ENCODE measurements at places on chromosomes 2 and 18. TPM values are rescaled to one million over a fixed set of nuclear protein-coding genes. Genes with fewer than 3 reads are reported as not detected.

- DNase-seq: no peak
Observed at GRCh38 chr2:164110515-164110914, 374.7 kb upstream of the FIGN start.

- DNase-seq: no peak
Observed at GRCh38 chr2:155836439-155836838, 496.1 kb downstream of the NR4A2 start.

- no peak for DNase-seq
Observed at GRCh38 chr18:70553936-70554260, 265.1 kb downstream of the SOCS6 start.

DNA sequence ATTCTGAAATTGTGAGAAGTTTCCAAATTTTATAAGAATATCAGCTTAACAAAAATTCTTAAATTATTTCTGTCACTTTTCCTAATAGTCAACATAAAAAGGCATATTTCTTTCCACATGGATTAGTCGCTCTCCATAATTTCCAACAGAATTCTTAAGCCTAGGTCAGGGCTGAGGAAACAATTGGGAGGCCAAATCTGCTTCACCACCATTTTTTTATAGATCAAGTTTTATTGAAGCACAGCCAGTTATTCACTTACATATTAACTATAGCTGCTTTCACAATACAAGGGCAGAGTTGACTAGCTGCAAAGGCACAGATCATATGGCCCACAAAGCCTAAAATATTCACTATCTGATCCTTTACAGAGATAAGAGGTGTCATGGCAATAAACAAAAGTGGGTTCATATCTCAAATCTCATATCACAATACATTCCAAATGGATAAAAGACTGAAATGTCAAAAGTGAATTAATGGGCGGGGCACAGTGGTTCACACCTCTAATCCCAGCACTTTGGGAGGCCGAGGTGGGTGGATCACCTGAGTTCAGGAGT is 18.7 kb downstream of the MEMO1 start:
- no peak for DNase-seq

DNA sequence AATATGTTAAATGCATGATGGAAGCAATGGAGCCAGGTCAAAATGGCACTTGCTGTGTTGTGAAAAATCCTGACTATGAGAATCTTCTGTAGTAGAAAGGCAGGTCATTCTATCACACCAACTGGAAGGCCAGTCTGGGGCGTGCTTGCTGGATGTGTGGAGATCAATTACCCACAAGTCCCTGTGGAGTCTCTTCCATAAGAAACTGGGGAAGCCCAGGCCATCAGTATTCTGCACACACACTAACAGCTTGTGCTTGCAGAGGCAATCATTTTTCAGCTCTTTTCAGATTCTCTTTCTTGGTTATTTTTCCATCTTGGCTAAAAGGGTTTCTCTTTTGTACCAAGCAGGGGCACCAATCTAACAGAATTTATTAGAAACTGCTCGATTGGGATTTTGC is 190.8 kb downstream of the SLC8A1 start:
- DNase-seq: no peak

DNA sequence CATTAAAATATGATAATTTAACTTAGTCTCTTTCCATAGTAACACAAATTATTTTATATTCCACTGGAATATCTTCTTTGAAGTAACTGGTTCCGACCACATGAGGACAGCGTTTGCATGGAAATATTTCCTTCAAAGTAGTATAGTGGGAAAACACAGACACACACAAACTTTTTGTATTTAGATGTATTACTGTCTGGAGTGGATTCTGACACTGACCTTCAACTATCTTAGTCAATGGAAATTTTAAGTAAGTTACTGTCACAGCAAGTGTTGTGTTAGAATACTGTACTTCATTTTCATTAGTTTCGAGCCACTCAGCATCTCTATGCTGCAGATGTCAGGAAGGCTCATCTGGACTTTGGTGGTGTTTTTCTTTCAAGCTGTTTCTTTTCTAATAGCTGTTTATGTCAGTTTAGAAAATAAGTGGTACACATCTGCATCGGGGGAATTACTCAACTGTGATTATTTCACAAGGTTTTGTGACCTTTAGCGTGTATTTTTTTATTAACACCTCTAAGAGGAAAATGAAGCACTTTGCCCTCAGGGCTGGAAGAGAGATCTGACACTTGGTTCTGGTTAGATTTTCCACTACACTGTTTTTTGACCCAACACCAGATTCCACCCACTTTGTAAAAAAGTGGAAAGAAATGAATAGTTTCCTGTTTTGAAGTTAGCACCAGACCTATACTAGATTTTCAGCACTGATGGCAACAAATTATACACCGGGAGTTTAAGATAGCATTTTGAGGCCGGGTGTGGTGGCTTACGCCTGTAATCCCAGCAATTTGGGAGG is 18.9 kb upstream of the THOC1 start:
- no peak for DNase-seq

DNA sequence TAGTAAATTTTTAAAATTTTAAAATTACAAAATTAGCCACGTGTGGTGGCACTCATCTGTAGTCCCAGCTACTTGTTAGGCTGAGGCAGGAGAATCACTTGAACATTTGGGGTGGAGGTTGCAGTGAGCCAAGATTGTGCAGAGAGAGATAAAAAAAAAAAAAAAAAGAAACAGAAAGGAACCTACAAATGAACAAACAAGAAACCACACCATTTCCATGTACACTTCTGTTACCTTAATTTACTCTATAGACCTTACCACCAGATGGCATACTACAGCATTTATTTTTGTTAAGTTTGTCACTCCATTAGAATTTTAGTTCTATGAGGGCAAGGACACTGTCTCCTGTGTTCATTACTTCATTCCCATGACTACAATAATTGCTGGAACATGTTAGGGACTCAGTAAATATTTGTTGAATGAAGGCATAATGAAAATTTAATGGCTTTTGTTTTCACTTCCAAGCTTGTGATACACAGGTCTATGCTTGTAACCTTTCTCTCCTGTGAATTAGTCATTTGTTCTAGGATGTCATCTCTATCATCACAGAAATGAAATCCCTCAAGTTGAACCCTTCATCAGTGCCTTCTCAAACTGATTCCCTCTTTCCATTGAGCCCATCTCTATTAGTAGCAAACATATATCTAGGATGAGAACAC is 76.0 kb downstream of the ARHGAP15 start:
- no peak for DNase-seq

GRCh38 chr2:179995741-179996515 is 11.2 kb downstream of the CWC22 start:
- no peak for DNase-seq

- no peak for DNase-seq
Observed at GRCh38 chr2:193156480-193156879, 961.7 kb upstream of the TMEFF2 start.

DNA sequence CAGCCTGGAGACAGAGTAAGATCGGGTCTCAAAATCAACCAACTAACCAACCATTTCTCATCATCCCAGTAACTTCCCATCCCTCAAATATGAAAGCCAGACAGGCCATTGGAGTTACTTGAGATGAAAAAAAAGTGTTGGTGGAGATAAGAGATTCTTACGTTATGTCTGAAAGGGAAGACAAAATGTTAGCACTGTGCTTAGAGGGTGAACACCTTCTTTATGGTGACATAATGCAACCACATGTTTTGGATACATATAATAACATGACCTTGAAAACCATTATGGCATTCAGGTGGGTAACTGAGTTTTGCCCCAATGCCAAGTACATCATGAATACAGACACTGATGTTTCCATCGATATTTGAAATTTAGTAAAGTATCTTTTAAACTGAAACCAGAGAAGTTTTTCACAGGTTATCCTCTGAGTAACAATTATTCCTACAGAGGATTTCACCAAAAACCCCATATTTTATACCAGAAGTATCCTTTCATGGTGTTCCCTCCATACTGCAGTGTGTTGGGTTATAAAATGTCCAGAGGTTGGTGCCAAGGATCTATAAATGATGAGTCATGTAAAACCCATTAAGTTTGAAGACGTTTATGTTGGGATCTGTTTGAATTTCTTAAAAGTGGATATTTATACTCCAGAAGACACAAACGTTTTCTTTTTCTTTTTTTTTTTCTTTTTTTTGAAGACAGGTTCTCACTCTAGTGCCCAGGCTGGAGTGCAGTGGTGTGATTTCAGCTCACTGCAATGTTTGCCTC is 45.5 kb downstream of the AAK1 start:
- DNase-seq: no peak

- DNase-seq: no peak
Observed at GRCh38 chr2:7516484-7517063, 599.4 kb downstream of the RNF144A start.

GRCh38 chr2:172930871-172931255 is 144.8 kb upstream of the MAP3K20 start:
- DNase-seq: no peak

- DNase-seq: no peak
Observed at GRCh38 chr2:231622963-231623362, 30.3 kb downstream of the TEX44 start.

GRCh38 chr2:207419331-207419730 is 110.4 kb upstream of the CREB1 start:
- no peak for DNase-seq

DNA sequence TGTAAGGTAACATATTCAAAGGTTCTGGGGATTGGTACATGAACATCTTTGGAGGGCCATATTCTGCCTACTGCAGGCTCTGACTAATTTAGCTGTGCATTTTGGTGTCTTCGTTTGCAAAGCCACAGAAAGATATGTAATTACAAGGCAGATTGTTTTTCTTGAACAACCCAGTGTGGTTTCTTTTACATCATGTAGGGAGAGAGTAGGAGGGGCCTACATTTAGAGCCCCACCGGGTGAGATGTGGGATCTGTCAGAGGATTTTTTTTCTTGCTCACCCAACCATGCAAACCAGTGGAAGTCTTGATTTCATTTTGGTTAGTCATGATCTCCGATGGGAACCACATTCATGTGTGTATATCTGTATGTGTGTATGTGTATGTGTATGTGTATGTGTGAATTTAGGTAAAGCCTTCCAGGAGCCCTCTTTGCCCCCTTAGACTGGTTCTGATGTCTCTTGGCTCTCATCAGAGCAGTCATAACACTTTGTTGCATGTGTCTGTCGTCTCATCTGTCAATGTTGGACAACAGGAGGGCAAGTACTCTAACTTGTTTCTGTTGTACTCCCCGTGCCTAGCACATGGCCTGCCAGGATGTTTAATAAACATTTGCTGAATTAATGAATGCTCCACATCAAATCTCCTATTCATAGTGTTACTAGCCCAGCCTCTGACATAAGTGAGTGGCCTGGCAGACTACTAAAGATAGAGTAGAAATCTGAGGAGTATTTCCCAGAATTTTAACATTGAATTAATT is 239.9 kb downstream of the MTX2 start:
- DNase-seq: no peak

- no peak for DNase-seq
Observed at GRCh38 chr18:74084184-74084855, 63.3 kb downstream of the FBXO15 start.

- no peak for DNase-seq
Observed at GRCh38 chr2:64995041-64995440, 5.8 kb downstream of the SLC1A4 start.

- DNase-seq: no peak
Observed at GRCh38 chr18:8406186-8406867, 202.9 kb upstream of the RAB12 start.

- no peak for DNase-seq
Observed at GRCh38 chr18:21215490-21215889, 26.5 kb upstream of the GREB1L start.

FBXO48 gene
- total RNA-seq: 1.1 TPM

CXCR4 gene
- 3.1 TPM for total RNA-seq

LYPD1 gene
- not detected for total RNA-seq

UGT1A8 gene
- total RNA-seq: not detected

MEP1B gene
- not detected for total RNA-seq

MORN2 gene
- total RNA-seq: 21.4 TPM

ASXL2 gene
- total RNA-seq: 21.7 TPM

G6PC2 gene
- total RNA-seq: not detected
